ENCODE measurements at places on chromosomes 12 and 14.

- no peak for DNase-seq
Observed at GRCh38 chr14:105858676-105859025, 332.3 kb downstream of the TMEM121 start.

GRCh38 chr12:27905285-27906126 lies 67.0 kb downstream of the PTHLH start:
- no peak for DNase-seq

DNA sequence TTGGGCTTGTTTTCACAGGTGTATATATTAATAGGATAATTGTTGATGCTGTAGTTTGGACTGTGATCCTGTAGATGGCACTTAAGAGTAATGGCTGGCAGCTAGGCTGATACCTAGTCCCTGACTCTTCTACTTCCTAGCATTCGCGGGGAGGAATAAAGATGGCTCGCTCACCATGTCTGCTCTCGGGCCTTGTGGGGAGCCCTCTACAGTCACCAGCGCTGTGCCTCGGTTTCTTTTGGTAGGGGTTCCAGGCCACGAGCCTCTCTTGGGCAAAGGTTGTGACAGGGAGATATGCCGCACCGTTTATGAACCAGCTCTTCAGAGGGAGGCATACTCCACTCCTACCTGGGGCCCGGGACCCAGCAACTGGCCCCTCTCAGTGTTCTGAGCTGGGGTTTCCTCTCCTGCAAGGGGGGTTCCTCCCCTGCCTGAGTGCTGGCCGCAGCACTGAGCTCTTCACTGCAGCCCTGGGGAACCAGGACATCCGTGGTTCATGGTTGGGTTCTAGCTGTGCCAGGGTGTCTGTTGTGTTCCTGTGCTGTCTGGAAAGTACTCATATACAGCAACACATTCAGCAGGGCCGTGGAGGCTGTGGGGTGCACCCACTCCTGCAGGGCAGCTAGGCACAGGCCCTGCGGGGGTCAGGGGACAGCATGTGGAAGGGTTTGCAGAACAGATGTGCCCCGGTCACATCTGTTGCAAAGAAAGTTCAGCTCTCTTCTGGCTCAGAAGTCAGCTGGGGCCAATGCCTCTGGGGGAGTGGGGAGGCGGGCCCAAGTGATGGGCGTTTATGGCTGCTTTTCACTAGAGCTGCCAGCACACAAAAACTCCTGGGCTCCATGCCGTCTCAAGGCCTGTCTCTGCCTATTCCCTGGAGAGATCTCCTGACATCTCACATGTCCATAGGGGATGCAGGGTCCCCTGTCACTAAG lies 147.9 kb downstream of the PPFIA2 start:
- no peak for DNase-seq

DNA sequence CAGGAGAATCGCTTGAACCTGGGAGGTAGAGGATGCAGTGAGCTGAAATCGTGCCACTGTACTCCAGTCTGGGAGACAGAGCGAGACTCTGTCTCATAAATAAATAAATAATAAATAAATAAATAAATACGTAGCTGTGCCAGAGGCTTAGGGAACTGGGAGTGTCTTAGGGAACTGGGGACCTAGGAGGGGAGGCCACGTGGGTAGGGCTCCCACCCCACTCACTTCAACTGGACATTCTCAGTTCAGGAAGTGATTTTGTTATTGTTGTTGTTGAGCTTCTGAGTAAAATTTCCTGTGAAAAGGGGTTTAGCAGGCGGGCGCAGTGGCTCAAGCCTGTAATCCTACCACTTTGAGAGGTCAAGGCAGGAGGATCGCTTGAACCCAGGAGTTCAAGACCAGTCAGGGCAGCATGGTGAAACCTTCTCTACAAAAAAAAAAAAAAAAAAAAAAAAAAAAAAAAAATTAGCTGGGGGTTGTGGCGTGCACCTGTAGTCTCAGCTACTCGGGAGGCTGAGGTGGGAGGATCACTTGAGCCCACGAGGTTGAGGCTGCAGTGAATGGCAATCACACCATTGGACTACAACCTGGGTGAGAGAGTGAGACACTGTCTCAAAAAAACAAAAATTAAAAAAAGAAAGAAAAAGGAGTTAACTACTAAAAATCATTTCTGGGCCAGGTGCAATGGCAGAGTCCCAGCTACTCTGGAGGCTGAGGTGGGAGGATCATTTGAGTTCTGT lies 19.0 kb upstream of the ANKRD9 start:
- no peak for DNase-seq

- DNase-seq, result no peak
Observed at GRCh38 chr14:46487582-46488350, 163.8 kb downstream of the RPL10L start.

GRCh38 chr12:119727600-119728443 lies 59.9 kb downstream of the PRKAB1 start:
- no peak for DNase-seq
